ENCODE measurements at places on chromosomes 4 and X.

DNA sequence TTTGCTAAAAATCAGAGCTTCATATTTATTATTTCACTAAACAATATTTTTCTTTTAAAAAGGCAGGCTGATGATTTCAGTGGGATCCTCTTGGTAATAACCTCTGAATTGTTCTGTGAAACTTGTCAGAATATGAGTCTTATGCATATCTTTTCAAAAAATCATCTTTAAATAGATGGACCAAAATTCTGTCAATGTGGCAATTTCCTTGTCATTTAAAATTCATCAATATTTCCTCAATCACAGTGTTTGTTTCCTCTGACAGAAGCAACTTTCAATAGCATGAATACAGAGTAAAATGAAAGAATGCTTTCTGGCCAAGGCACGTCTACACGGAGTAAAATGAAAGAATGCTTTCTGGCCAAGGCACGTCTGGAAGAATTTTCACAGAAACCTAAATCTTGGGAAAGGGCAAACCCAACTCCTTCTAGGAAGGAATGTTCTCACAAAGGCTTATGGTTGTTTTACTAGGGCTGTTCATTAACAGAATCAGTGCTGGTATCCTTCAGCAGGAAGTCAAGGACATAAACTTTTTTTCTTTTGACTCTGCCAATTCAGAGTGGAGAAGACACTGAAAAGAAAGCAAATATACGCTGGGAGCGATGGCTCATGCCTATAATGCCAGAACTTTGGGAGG, 99.0 kb upstream of the GPR34 start:
- DNase-seq = peak; percentile 5

DNA sequence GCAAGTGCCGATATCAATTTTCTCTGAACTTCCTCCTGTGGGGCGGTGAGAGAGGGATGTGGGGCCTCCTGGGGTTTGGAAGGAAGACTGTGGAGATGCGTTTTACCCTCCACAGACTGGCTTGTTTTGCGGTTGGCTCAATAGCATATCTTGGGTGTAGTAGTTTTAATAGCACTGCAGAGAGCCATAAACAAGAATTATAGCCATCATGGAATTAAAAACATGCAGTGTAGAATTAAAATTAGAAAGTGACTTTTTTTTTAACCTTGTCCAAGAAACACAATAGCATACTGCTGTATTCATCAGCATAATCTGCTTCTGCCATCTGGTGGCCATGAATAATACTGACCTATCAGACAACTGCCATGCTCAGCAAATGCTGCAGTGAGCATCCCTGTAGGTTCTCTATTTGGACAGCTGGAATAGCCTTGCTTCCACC, 47.3 kb upstream of the SCML1 start:
- peak; percentile 77 for DNase-seq

- DNase-seq = no peak
Measured at GRCh38 chr4:108453366-108453765, 167.0 kb upstream of the RPL34 start.

- DNase-seq = peak; percentile 26
Measured at GRCh38 chrX:150146271-150146896, 208.1 kb upstream of the EOLA2 start.

DNA sequence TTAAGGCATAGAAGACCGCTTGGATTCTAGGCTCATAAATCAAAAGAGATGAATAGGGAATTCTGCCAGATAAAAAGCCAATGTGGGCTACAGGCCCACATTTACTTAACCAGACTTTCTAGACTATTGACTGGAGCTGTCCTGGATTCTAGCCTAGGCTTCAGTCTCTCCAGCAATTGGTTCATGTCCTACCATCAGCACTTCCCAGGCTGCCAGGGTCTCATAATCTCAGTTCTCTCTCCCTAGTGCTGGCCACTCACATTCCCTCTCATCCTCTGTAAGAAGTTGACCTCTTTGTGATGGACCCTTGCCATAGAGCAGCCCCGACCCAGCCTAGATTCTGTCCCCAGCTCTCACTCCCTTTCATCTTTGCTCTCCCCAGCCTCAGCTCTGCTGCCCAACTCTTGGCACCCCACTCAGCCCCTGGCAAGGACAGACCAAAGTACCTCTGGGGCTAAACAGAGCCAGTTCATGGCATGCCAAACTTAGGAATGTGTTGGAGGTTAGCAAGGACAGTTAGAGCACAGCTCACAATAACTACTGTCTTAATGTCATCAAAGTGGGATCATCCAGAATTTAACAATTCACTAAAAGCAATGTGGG, 396.2 kb downstream of the INPP4B start:
- DNase-seq = no peak

DNA sequence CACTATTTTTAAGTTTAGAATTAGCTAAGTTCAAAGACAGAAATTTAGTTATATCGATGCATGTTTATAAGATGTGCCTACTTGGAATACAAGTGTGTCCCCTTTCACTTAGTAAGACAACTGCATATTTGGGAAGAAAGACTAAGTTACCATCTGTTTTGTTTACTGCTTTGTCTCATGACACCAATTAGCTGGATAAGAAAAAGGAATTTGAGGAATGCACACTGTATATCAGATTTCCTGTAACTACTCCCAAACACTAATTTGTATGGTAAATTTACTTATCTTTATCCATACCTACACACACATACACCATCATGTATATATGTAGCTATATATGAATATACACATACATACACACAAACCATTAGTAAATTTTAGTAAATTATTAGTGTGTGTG, 1442.8 kb upstream of the IGFBP7 start:
- DNase-seq = no peak

- DNase-seq = peak; percentile 45
Measured at GRCh38 chr4:37685161-37685822, 884 bp downstream of the RELL1 start.

- peak; percentile 84 for DNase-seq
Measured at GRCh38 chrX:103716962-103717361, 6.3 kb downstream of the TMEM31 start.

- DNase-seq = no peak
Measured at GRCh38 chrX:63934791-63935190, 149.8 kb upstream of the ARHGEF9 start.

GRCh38 chr4:40149960-40150385, 46.9 kb upstream of the RHOH start:
- DNase-seq = peak; percentile 67

DNA sequence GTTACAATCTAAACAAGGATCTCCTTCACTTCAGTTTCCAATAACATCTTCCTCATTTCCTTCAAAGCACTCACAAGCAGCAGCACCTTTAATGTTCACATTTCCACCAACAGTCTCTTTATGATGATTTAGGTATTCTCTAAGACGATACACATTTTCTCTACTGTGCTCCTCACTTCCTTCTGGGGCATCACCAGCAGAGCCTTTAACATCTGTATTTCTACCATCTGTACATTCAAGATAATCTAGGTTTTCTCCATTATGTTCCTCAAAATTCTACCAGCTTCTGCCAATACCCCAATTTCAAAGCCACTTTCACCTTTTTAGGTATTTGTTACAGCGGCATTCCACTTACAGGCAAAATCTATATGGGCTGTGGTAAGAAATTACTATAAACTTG, 80.6 kb downstream of the FBXW7 start:
- DNase-seq = no peak

DNA sequence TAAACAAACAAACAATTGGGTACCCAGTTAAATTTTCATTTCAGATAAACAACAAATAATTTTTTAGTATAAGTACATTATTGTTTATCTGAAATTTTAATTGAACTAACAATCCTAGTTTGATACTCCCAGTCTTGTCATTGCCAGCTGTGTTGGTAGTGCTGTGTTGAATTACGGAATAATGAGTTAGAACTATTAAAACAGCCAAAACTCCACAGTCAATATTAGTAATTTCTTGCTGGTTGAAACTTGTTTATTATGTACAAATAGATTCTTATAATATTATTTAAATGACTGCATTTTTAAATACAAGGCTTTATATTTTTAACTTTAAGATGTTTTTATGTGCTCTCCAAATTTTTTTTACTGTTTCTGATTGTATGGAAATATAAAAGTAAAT, 2.9 kb downstream of the CXCL8 start:
- DNase-seq = no peak

GRCh38 chr4:98672583-98673287, 14.3 kb upstream of the TSPAN5 start:
- no peak for DNase-seq

DNA sequence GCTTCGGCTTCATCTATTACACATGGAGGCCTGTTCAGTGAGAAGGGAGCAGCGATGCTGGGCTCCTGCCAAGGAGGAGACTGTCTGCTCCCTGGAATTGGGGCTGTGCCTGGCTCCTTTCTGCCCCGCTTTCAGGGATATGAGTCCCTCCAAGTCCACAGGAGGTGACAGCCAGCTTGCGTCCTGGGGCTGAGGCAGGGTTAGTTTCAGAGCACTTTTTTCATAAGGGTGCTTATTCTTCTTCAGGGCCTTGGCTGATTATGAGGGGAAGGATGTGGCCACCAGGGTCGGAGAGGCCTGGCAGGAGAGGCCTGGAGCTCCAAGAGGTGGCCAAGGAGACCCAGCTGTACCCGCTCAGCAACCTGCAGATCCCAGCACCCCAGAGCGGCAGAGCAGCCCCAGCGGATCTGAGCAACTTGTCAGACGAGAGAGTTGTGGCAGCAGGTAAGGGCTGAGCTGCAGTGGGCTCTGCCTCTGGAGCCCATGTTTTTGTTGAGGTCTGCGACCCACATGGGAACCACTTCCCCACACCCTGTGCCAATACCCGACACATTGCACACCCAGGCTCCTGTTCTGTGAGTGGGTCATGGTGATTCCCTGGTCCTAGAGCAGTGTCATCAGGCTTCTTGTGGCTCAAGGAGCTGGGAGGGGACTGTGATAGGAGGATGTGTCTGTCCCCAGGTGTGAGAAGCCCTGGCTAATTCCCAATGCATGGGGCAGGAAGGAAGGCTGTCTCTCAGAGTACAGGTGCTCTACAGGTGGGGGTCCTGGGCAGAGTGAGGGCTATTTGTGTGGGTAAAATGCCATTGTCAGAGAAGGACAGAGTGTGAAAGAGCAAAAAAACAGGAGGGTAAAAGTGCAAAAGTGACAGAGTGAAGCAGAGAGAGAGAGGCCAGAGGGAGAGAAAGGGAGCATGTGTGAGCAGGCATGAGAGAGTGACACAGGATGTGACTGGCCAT, 47.4 kb downstream of the ZNF185 start:
- no peak for DNase-seq

GRCh38 chr4:166527500-166527899, 654.5 kb downstream of the TLL1 start:
- peak; percentile 57 for DNase-seq

DNA sequence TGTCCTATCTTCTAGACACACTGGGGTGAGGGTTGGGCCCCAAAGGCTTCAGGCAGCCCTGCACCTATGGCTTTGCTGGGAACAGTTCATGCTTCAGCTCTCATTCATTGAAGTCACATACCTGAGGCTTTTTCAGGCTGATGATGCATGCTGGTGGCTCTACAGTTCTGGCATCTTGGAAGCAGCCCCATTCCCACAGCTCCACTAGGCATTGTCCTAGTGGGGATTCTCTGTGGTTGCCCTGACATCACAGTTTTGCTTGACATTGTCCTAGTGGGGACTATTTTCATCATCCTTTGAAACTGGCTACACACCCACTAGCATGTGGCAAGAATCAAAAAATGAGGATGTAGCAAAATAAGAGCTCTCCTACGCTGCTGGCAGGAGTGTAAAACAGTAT, 37.7 kb upstream of the C4orf17 start:
- peak; percentile 33 for DNase-seq

DNA sequence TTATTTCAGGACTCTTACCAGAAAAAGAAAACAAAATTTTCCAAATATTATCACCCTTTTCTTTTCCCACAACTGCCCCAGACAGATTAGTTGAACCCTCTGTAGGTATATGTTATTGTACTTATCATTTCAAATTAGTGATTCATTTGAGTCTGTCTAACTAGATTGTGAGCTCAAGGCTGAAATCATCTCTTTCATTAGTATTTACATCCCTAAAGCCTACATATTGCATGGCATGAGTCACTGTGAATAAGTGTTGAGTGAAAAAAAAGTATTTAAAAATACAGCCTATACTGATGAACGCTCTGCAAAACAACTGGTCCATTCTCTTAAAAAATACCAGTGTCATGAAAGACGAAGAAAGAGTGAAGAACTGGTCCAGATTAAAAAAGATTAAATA, 3.9 kb downstream of the PAGE3 start:
- no peak for DNase-seq

DNA sequence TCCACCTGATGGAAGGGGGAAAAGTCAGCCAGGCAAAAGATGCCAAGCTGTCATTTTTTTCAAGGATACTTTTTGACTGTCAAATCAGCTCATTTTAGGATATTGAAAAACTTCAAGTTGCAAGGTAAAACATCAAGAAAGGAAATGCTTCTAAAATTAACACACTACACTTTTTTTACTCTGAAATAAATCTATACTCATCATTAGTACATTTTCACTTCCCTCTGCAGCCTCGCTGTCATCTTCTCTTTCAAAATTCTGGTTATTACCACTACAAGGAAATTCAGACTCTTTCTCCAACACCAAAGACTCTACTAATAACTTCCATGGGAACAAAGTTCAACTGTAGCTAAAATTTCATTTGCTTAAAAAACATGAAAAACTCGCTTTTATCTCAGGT, 41.6 kb downstream of the APBB2 start:
- DNase-seq = no peak
